ENCODE measurements at places on chromosomes 5 and 9.

GRCh38 chr9:134661299-134661698 lies 19.7 kb downstream of the COL5A1 start:
- DNase-seq, result peak; percentile 61

- DNase-seq, result no peak
Measured at GRCh38 chr9:133360400-133361393, 4.3 kb downstream of the SURF2 start.

GRCh38 chr5:16538006-16538405 lies 72.4 kb upstream of the ZNF622 start:
- DNase-seq, result no peak

- no peak for DNase-seq
Measured at GRCh38 chr9:114021578-114021977, 56.5 kb downstream of the AMBP start.

DNA sequence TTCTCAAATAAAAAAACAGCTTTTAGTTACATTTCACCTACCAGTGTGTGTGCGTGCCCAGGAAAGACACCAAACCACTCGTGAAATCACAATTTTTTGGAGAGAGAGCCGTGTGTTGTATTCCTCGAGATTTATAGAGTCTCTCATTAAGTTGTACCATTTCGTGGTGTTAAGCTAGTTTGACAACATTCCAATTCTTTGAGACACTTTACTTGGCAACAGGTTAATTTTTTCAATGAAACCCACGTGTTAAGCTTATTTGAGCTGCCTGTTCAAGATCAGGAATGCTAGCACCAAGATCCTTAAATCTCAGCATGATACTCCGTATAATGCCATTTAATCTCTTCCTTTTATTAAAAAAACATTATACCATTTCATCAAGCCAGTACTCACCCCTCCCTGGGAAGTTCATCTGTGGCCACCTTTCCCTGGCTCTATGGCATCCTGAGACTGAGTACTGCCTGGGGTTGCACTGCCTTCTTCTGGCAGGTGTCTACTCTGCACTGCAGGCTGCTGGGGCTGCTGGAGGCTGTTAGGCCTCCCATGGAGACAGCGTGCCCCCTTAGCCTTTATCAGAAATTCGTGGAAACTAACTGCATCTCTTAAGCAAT lies 143.7 kb downstream of the ARHGAP26 start:
- no peak for DNase-seq

GRCh38 chr5:16160706-16161105 lies 18.9 kb downstream of the MARCHF11 start:
- peak; percentile 62 for DNase-seq

DNA sequence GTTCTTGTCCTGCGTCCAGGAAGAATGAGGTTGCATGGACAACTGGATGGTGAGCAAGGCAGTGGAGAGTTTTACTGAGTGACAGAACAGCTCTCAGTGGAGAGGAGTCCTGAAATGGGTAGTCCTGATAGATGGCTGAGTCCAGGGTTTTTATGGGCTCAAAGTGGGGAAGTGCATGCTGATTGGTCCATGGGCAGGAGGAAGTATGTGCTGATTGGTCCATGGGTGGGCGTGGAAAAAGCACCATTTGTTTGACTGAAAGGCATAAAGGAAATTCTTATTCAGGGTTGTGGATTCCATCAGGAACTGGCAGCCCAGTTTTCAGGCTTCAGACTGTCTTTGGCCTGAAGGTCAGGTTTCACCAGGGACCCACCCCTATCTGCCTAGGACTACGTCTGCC lies 10.6 kb downstream of the FSD1L start:
- no peak for DNase-seq
